ENCODE measurements at places on chromosomes 7 and 10. TPM values are rescaled to one million over a fixed set of nuclear protein-coding genes. Genes with fewer than 3 reads are reported as not detected.

- no peak for DNase-seq
Observed at GRCh38 chr7:82507976-82508677, 64.5 kb upstream of the CACNA2D1 start.

DNA sequence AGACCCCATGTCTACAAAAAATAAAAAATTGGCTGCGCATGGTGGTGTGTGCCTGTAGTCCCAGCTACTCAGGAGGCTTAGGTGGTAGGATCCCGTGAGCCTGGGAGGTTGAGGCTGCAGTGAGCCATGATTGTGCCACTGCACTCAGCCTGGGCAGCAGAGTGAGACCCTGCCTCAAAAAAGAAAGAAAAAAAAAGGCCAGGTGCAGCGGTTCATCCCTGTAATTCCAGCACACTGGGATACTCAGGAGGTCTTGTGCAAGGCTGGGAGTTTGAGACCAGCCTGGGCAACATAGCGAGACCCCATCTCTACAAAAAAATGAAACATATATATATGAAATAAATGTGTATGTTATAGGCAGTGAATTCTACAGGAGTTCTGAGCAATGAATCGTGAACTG is 44.5 kb upstream of the UBE2H start:
- no peak for DNase-seq

- no peak for DNase-seq
Observed at GRCh38 chr10:43222210-43222720, 44.6 kb downstream of the RASGEF1A start.

DNA sequence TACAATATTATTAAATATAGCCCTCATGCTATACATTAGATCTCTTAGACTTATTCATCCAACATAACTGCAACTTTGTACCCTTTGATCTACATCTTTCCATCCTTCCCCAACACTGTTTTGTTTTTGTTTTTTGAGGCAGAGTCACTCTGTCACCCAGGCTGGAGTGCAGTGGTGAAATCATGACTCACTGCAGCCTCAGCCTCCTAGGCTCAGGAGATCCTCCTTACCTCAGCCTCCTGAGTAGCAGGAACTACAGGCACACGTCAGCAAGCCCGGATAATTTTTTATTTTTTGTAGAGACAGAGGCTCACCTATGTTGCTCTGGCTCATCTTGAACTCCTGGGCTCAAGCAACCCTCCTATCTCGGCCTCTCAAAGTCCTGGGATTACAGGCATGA is 53.3 kb downstream of the NT5C2 start:
- no peak for DNase-seq

- no peak for DNase-seq
Observed at GRCh38 chr10:30366829-30367228, 17.8 kb upstream of the MTPAP start.

- DNase-seq, result no peak
Observed at GRCh38 chr10:111249925-111250324, 173.1 kb downstream of the ADRA2A start.

DNA sequence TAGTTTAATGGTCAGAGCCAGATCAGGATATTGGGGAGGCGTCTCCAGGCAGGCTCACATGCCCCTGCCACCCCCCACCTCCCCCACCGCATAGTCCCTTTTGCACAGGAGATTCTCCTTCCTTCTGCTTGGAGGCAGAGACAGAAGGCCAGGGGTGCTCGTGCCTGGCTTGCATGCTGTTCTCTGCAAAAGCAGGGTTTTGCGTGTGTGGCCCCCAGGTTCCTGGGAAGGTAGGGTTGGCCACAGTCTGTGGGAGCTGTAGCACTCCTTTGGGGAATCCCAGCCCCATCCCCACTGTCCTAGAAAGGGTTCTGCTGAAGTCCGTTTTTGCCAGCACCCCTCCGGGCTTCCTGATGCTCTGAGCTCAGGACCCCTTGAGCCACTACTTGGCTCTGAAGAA is 1.9 kb upstream of the TCERG1L start:
- no peak for DNase-seq

DNA sequence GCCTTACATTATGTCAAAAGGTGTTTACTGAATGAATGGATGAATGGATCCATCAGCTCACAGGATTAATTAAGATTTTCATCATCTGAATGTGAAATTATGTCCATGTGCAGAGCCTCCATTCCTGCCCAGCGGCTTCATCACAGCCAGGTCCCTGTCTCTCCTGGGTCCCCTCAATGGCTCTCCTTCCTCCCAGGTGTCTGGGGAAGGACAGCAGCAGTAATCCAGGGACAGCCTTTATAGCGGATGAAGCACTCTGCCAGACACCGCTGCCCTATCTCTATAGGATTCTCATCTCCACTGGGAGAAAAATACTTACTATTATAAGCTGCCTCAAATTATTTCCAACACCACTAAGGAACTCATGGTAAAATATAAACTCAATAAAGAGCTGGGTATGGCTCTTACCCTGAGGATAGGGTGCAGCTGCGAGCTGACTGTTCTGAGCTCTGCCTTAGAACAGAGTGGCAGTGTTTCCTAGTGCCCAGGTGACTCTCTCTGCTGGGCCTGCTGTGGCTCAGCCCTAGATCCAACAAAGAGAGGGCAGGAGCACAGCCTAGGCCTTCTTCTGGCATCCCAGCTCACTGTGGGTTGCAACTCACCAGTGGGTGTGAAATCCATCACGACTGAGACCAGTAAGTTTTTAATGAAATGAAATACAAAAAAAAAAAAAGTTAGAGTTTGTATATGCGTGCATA is 38.3 kb downstream of the GPRIN2 start:
- DNase-seq, result no peak

The HABP2 gene
- polyA plus RNA-seq, result 0.41 TPM

The FFAR4 gene
- polyA plus RNA-seq, result not detected

The RAB19 gene
- 2.1 TPM for polyA plus RNA-seq

Data from left renal pelvis (tissue), 4 donors.